Naive thymus-derived CD8-positive, alpha-beta T cell (primary cell): ENCODE measurements at places on chromosomes 13 and 19. TPM values are rescaled to one million over a fixed set of nuclear protein-coding genes. Genes with fewer than 3 reads are reported as not detected.
A peak's percentile ranks its signal among the peaks of the same experiment; 100 is the strongest.

The BICRA gene
- total RNA-seq, result 35.5 TPM

The CDC42EP5 gene
- total RNA-seq, result not detected

DNA sequence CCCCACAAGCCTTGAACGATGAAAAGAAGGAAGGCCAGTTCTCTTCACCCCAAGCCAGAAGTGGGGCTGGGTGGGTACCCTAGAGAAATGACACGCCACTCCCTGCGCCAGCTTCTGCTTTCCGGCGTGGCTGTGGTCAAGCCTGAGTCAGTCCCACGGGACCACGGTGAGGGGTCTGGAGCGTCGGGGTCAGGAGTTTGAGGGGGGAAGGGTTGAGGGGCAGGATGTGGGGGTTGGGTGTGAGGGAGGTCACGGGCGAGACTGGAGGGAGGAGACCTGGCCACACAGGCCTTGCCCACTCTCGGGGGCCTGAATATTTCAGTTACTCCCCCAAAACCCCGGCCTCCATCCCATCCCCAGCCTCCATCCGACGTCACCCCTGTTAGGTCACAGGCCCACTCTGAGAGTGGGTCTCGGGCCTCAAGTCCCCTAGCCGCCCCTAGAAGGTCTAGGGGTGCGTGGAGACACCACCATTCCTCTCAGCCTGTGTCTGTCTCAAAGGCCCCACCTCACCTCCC, 500 bp upstream of the IFI30 start:
- DNase-seq, result no peak

The ZFR2 gene
- total RNA-seq, result 0.75 TPM

The LRP3 gene
- total RNA-seq, result not detected

- no peak for DNase-seq
Measured at GRCh38 chr19:33487901-33488800, 33.4 kb downstream of the PEPD start.

DNA sequence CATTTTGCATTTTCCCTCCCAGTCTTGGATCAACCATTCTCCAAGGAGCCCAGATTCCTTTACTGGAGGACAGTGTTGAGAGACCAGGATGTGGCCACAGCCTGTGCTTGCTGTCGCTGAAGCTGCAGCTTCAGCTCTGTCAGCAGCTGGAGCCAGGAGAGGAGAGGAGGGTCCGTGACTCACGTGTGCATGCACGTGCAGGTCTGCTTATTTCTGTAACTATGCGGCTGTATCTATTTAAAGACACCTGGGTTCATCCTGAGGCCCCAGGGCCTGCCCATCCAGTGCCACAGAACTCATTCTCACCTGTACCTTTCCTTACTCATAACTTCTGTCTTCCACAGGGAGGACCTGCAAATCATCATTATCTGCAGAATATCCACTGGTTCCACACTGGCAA, 8.2 kb upstream of the LAMP1 start:
- DNase-seq, result no peak

- DNase-seq, result no peak
Measured at GRCh38 chr13:97849305-97849704, 104.2 kb upstream of the IPO5 start.

The GPR183 gene
- 8.4 TPM for total RNA-seq

DNA sequence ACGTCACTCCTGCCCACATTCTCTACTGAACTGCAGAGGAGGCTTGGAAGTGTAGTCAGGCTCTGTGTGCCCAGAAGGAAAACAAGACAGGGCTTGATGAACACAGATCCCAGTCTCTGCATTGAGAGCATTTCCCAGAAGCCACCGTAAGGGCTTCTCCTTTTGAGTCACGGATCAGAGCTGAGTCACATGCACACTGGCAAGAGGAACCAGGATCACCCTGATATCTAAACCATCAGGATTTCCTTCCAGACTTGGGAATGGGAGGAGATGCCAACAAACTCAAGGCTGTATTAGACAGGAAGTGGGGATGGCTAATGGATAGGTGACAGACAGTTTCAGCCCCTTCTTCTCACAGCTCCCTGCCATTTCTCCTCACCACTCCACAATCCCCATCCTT, 17.7 kb upstream of the FBXO17 start:
- no peak for DNase-seq

DNA sequence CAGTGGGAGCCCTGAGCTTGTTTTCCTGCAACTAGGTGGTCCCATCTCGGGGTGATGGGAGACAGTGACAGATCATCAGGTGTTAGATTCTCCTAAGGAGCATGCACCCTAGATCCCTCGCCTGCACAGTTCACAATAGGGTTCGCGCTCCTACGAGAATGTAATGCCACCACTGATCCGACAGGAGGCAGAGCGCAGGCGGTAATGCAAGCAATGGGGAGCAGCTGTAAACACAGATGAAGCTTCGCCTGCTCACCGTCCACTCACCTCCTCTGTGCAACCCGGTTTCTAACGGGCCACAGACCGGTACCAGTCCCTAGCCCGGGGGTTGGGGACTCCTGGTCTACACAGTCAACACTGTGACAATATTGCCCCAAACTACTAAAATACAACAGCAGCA, 38.8 kb downstream of the CARD8 start:
- no peak for DNase-seq

GRCh38 chr13:97125810-97126738, 96.1 kb upstream of the MBNL2 start:
- DNase-seq, result no peak

DNA sequence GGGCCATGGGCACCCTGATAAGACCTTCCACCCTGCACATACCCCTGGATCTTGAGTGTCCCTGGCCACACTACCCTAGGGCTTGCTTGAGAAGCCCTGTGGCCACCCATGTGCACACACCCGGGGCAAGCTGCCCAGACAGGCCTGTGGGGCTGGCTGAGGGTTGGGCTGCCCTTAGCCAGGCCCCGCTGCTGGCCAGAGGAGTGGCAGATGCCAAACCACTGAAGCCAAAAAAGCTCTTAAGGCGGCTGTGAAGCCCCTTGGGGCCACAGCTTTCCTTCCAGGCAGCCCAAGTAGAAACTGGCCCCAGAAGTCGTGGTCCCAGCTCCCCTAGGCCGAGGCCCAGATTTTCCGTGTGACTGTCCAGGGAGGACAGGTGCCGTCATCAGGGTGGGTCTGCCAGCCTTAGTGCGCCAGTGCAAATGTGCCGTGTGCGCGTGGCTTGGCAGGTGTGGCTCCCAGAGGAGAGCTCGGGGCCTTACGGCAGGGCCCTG, 14.8 kb downstream of the CEBPG start:
- no peak for DNase-seq

The LILRB2 gene
- 0.47 TPM for total RNA-seq

GRCh38 chr19:4423416-4424126, 21.1 kb downstream of the CHAF1A start:
- DNase-seq, result no peak

DNA sequence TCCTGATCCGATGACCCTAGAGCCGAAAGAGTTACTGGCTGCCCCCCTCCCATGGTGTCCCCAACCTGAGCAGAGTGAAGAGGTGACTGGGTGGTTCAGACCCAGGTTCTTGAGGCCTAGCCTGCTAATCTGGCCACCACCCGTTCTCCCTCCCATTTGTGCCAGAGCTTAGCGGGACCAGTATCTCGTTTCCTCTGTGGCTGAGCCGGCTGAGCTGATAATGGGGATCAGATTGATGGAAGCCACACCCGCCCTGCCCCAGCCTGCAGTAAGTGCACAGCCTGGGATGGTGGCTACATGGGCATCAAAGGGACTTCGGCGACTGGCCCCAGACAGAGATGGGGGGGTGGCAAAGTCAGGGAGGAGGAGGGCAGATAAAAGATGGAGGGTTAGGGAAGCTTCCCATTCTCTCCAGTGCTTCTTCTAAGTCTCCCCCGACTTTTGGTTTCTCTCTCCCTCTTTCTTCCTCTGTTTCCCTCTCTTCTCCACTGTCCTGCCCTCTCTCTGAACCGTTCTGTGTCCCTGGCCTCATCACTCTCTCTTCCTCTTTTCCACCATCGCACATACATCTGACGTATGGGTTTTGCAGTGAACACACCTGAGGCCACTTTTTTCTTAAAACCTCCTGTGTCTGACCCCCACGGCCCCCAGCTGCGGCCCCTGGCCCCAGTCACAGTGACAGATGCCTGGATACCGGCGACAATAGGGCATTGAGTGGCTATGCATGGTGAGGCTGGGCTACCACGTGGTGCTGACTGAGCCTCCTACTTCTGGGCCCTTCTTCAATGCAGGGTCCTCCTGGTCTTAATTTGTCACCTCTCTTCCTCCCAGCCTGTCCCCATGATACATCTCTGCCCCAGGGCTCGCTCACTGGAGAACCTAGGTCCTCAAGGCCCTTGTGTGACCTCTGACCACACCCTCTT, 2.4 kb downstream of the ELAVL3 start:
- DNase-seq, result no peak

DNA sequence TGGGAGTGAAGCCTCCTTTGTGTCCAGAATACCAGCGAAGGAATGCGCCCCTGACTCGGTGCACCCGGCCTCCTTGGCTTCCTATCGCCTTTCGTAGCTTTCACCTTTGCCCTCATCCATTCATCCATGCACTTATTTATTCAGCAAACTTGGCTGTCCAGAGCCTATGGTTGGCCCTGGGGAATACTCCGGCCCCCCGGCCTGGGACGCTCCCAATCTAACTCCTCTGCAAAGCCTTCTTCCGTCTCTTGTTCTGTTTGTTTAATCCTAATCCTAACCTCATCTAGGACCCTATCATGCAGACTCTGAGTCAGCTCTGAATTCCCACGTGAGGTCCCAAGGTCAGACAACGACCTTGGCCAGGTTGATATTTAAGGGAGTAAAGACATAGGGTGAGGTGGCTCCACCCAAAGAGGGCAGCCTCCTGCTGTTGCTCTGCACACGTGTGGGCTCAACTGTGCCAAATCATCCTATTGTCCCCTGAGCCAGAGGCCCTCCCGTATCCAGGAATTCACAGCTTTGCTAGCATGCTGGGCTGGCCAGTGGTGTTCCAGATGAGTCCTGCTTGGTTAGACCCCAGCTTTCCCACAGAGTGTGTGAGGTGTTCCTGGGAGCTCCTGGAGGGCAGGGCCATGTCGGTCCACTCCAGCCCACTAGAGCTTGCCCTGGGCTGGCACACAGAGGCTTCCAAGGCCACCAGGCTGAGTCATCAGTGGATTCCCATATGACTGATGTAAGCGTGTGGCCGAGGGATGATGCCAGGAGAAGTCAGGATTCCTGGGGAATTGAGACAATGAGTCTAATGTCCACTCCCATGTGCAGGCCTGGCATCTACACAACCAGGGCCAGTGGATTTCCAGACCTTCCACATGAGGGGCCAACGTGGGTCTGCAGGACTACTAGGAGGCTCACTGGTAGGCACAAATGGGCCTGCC, 6.5 kb upstream of the CCNE1 start:
- no peak for DNase-seq

- DNase-seq, result no peak
Measured at GRCh38 chr19:8167985-8168384, 18.6 kb upstream of the FBN3 start.

DNA sequence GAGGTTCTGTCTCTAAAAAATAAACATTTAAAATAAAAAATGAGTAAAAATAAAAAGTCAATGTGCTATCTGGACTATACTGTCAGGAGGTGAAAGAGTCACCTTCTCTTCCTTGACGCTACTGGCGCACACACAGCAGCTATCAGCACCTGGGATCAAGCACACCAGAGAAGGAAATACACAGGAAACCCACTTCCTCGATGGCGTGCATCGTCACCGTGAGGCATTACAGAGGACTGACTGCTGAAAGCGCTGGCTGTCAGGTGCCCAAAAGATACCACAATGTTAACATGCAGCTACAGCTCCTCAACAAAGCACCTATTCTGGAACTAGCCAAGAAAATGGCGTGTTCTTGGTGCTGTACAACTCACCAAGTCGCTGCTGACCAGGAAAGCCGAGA, 6.1 kb downstream of the SLC35E1 start:
- peak; percentile 94 for DNase-seq

GRCh38 chr13:36552334-36552733, 120.0 kb downstream of the CCNA1 start:
- DNase-seq, result no peak

- peak; percentile 35 for DNase-seq
Measured at GRCh38 chr13:27379694-27380641, 44.5 kb upstream of the GTF3A start.

DNA sequence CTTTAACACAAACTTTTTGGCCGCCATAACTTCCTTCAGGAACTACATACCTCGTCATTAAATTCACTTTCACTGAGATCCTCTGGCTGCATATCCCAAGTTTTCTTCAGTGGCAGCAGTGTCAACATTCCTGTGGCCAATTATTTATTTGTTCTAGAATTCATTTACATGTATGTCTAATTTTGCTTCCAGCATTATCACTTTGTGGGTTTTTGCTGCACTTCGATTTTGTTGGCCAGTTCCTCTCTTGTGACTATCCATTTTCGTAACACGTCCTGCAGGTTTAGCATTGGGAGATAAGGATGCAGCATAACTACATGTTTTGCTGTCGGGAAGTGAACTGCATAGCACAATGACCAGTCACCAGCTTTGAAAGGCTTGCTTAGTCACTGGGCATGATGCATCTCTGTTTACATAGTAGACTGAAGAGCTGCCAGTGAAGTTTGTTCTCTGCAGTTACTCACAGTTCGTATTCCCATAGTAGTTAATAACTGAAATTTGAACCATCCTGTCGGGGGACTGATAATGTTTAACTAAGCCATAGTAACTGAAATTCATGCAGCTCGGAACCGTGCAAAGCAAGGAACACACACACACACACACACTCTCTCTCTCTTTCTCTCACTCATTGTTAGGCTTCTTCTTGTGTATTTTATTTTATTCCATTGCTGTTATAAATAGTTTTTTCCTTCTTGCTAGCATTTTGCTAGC, 28.3 kb downstream of the ZNF507 start:
- no peak for DNase-seq

The LGALS7 gene
- not detected for total RNA-seq

The ZNF135 gene
- 13.3 TPM for total RNA-seq

- DNase-seq, result no peak
Measured at GRCh38 chr13:24040835-24041234, 119.7 kb upstream of the SPATA13 start.

DNA sequence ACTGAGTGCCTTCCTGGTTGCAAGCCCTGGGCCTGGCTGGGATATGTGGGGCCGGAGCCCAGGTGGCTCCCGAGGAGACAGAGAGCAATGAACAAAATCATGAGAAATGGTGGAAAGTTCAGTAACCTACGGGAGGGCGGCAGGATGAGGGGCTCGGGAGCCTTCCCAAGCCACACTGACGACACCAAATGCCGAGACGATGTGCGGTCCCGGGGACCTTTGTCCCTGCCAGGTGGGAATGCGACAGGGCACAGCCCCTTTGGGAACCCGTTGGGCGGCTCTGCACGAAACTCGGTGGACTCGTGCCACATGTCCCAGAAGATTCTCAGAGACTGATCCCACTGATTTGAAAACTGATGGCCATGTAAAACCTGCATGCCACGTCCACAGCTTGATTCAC, 11.7 kb upstream of the ZNF14 start:
- DNase-seq, result no peak

- DNase-seq, result no peak
Measured at GRCh38 chr19:35789978-35790944, 14.9 kb downstream of the ARHGAP33 start.

DNA sequence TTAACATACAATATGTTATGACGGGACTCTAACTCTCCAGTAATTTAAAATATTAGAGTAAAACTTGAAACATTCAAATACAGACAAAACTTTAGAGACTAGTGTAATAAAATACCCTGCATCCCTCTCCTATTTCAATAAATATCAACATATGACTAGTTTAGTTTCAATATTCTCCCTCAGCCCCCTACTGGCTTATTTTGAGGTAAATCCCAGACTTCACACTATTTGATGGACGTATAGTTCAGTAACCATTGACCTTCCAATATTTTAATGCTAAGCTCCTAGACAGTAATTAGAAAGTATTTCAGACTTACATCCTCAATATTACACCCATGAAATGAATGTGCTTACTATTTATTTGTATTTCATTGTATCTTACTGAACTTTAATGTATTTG, 180.7 kb upstream of the STARD13 start:
- no peak for DNase-seq
